ENCODE measurements at places on chromosomes 5 and 9. TPM values are rescaled to one million over a fixed set of nuclear protein-coding genes. Genes with fewer than 3 reads are reported as not detected.
A peak's percentile ranks its signal among the peaks of the same experiment; 100 is the strongest.

GRCh38 chr9:13032585-13032984 is 246.9 kb downstream of the MPDZ start:
- DNase-seq: no peak

HTR1A gene
- total RNA-seq: not detected

DNA sequence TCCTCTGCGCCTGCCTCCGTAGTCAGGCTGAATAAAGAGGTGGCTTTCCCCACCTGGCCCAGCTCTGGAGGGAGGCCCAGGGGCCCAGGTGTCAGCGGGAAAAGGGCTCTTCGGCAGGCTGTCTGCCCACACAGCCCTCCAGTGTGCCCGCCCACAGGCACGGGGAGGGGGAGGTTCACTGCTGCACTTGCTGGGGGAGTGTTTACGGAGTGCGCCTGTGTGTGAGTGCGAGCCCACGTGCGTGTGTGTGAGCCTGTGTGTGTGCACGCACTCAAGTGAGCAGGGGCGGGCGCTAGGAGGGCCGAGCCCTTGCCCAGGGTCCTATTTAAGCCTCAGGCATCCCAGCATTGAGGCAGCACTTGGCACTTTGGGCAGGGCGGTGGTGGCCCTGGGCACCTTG is 10.9 kb downstream of the DNLZ start:
- DNase-seq: no peak

- DNase-seq: no peak
These were observed 22.1 kb downstream of the LMX1B start for GRCh38 chr9:126635661-126636439.

DNA sequence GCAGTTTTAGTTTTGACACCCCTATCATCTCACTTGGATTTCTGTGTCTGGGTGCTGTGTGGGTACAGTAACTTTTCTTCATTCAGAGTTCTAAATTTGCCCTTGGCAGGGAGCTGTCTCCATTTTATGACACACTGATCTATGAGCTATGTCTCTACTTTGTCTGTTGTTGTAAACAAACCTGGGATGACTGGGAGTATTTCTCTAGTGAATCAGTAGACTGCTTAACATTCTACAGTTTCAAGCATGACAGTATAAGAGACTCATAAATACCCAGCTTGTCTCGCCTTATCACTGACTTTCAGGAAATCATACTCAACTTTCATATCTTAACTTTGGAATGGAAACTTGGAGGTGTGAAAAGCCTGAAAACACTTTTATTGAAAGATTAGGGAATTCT is 212.1 kb upstream of the NUDT12 start:
- peak; percentile 5 for DNase-seq

DNA sequence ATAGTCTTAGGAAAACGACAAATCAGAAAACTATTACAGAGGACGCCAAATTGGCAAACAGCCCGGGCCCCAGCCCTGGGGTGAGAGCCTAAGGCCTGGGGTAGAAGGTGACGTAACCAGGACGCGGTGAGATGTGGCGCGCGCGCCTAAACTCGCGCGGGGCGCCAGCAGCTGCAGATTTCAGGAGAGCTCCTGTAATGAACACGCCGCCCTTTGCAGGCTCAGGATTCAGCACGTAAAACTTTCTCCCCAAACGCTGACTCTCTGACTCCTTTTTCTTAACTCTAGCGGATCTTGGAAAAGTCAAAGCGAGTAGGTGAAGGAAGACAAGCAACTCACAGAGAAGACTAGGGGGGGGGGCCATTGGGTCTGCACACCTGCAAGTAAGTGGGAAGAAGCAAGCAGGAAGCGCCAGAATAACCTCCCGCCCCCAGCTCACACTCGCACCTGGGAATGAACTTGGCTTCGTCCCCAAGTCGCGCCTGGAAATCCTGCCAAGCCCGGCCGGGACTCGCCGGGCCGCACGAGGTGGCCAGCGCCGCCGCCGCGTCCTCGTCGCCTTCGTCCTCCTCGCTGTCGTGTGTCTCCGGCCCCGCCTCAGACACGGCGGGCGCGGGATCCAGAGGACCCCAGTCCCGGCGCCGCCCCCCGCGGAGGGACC is 822 bp downstream of the RASEF start:
- peak; percentile 67 for DNase-seq

CATSPER3 gene
- total RNA-seq: not detected

GRCh38 chr5:36238502-36239295 is 3.0 kb downstream of the NADK2 start:
- no peak for DNase-seq

DNA sequence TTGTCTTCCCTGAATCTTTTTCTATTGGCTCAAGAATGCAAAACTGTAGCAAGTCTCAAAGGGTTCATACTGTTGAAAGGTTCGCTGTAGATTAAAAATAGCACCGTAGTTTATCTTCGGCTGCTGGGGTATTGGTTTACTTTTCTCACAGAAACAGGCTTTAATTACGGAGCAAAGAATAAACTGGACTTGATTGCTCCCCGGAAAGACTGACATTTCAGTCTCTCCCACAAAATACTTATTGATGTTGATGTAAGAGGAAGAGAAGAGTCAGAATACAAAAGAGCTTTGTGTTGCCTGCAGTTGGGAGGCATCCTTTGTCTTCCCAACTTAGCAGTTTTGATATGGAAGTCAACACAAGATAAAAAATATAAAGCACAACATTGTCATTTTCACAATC is 183.9 kb upstream of the DMAC1 start:
- no peak for DNase-seq

GRCh38 chr5:171715551-171715950 is 70.1 kb upstream of the SMIM23 start:
- DNase-seq: no peak

- DNase-seq: no peak
These were observed 204.0 kb downstream of the FSTL4 start for GRCh38 chr5:133408322-133408721.

CDC20B gene
- total RNA-seq: not detected

DNA sequence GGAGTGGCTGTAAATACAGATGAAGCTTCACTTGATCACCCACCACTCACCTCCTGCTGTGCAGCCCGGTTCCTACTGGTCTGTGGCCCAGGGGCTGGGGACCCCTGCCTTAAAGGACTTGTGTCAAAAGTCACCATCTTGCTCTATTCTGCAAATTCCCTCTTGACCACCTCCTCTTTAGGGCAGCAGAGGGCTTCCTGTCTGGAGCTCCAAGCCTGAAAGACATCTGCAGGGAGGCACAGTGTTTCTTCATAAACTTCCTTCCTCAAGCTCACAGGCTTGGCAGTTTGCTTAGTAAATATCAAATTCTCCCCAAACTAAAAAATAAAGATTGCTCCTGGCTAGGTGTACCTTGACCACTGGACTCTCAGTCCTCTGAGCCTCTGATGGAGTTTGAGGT is 104.4 kb downstream of the FRMD3 start:
- DNase-seq: no peak

TNFSF15 gene
- total RNA-seq: 1.3 TPM

DNA sequence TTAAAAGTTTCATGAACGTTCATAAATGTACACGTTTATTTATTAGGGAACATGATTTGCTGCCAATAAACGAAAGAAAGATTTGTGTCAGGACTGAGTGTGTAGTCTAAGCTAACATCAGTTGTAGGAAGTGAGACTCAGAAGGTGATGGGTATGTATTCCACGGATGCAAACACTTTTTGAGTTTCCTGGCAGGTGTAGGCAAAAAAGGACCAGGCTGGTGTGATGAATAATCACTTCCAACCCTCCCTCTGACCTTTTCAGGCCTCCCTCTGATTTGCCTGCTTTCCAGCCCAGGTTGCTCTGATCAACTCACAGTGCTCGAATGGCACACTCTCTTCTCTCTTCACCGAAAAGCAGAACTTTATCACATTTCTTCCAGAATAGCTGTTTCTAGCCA is 51.8 kb downstream of the BASP1 start:
- DNase-seq: no peak

ANAPC2 gene
- 45.3 TPM for total RNA-seq

- peak; percentile 30 for DNase-seq
These were observed at the start of gene MCTP1 for GRCh38 chr5:95284572-95285408. Gene MCTP1 (minus strand): TSS chr5:95285094.

FOXD4L4 gene
- 1.2 TPM for total RNA-seq

KCNV2 gene
- not detected for total RNA-seq

IL17B gene
- not detected for total RNA-seq

SPATA31A3 gene
- not detected for total RNA-seq

DNA sequence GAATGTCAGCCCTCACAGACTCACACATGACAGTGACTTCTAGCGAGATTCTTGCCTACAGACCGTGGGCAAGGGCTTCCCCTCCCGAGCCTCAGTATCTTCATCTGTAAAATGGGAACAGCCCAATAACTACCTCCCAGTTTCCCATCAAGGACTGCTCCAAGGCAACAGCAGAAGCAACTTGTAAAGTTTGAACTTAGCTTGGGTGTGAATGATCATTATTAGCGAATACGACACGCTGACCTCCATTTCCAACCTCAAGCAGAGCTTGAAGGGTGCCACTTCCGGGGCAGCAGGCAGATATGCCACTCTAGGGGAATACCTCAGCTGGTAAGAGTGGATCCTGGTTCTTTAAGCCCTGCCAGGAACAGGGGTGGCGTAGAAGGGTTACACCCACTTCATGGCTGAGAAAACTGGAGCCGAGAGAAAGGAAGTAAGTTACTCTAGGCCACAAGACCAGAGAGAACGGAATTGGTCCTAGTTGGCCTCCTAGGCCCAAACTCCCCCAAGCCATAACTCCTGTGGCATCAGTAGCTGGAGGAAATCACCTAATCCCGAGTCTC is 2.0 kb downstream of the RNF44 start:
- DNase-seq: no peak

GRCh38 chr5:170218726-170219125 is 14.1 kb upstream of the C5orf58 start:
- DNase-seq: no peak

RFESD gene
- total RNA-seq: 2.1 TPM

GRCh38 chr5:137627706-137628105 is 108.2 kb downstream of the KLHL3 start:
- DNase-seq: no peak

ACER2 gene
- 38.3 TPM for total RNA-seq

GRCh38 chr9:108278341-108278740 is 577.4 kb downstream of the ACTL7B start:
- DNase-seq: no peak

PNPLA7 gene
- total RNA-seq: 1.2 TPM

DNA sequence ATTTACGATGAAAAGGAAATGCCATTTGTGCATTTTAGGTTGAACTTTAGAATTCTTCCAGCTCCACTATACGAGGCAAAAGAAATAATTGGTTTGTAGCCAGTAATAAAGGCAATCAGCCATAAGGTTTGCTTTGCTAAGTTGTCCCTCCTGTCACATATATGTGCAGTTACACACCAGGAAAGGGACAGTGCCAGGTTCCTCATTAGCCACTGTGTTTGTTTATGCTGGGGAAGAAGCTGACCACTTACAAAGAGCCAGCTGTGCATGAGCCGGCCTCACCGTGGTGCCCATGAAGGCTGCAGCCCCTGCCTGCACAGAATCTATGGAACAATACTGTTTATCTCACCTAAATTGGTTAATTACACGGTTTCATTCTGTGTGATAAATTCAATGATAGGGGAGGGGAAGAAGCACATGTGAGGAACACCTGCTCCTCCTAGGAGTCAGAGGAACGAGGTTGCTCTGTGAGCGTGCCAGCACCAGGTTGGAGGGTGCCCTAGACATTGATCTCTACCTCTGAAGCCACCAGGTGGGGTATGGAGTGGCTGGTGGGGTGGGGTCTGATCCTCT is 173.8 kb upstream of the DAP start:
- no peak for DNase-seq

GRCh38 chr5:159489779-159490178 is 159.5 kb upstream of the IL12B start:
- no peak for DNase-seq

DNA sequence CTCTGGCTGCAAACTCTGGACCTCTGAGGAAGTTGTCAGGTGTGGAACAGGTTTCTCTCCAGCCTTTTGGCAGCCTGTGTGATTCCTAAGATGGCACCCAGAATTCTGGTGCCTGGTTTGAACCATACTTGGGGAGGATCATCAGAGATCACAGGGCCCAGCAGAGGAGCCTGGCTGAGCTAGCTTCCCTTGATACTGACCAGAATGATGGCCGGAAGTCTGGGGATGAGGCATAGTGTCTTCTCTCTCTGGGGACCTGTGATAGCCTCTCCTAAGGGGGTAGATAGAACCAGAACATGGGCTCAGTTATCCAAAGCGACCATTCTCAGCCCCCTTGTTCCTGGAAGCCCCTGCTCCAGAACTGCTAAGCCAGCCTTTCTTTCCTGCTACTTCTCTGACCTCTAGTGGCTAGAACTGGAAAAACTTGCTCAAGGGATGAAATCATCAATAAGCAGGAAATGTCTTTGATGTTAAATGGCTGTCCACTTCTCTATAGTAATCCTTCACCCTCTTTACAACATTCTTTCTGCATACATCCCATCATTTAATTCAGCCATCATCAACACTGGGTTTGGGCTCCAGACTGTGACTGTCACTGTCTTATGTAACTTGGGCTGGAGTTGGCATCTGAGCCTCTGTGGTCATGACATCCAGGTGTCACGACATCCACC is 55.1 kb downstream of the C9orf152 start:
- peak; percentile 45 for DNase-seq

CKMT2 gene
- total RNA-seq: not detected

DNA sequence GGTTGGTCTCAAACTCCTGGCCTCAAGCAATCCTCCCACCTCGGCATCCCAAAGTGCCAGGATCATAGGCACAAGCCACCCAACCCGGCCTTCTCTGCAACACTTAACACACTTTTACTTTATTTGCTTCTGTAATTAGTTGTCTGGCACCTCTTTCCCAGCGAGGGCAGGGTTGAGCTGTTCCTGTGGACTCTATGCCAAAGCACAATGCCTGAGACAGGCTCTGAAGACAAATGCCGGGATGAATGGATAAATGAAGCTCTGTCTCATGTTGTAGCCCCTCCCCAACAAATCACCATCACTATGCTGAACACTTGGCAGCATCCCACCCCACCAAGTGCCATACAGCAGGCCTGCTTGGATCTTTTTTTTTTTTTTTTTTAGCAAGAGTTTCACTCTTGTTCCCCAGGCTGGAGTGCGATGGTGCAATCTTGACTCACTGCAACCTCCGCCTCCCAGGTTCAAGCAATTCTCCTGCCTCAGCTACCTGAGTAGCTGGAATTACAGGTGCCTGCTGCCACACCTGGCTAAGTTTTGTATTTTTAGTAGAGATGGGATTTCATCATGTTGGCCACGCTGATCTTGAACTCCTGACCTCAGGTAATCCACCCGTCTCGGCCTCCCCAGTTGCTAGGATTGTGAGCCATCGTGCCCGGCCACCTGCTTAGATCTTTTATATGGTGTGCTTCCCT is 21.3 kb downstream of the GPX3 start:
- peak; percentile 68 for DNase-seq

DNA sequence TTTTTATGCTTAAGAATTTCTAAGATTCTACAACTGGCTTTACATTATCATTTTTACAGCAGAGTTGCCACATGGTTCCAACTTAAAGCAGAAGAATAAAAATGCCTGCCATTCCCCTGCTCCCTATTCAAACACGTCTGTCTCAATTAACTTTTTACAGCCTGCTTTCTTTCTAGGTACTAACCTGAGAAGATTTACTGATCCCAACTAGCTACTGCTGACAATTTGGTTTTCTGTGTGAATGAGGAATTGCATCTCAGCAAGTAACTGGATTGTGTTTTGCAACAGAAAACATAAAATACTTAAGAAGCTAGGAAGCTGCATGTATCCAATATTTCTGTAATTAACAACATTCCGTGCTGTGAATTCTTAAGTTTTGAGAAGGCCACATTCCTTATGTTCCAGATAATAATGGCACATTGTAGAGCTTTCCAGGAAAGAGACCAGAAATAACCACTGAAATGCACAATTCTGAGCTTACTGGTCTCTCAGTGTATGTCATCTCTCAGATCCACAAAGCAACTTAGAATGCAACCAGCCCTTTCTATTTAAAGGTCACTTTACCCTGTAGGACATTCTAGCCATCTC is 306.8 kb upstream of the NMUR2 start:
- DNase-seq: no peak
